ENCODE measurements at places on chromosomes 7 and 10.

DNA sequence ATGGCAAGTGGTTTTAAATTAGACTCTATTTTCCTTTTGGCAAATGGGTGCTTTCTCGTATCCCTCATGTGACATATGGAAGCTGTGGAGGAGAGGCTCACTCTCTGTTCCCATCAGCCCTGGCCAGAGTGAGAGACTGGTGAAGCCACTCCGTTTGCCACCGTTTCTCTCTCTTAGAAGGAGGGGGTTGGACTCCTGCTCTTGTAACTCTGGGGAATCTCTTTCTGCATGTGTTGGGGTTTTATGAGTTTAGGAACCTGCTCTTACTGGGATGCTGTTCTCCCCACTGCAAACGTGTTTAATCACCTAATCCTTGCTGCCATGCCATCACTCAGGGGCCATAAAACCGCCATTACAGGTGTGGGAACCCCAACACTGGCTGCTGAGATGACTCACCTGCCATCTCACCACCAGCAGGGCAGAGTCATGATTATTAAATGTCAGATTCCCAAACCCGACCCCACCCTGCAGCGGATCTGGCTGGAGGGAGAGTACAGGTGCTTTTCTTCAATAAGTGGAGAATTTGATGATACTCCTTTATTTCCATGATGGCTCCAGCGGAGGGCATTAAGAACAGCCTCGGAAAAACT, 103.2 kb downstream of the ADCY1 start:
- DNase-seq, result no peak

DNA sequence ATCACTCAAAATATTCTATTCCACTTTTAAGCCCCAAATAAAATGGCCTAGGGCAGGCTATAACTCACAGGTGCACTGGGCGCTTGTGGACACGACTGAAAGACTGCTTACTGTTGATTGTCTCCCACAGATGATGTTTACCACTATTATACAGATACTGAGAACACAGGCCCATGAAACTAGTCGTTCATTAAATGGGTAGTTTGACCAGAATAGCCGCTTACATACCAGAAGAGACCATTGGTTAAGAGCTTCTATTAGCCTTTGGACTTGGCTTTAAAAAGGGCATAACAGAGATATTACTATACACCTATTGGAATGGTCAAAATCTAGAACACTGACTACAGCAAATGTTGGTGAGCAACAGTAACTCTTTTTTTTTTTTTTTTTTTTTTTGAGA, 4.3 kb downstream of the CCDC6 start:
- DNase-seq, result no peak

GRCh38 chr7:75813781-75814236, at the start of gene CCL24:
Gene CCL24 (minus strand): TSS chr7:75813806. CDS start chr7:75813715, 91 bp downstream.
- no peak for DNase-seq

DNA sequence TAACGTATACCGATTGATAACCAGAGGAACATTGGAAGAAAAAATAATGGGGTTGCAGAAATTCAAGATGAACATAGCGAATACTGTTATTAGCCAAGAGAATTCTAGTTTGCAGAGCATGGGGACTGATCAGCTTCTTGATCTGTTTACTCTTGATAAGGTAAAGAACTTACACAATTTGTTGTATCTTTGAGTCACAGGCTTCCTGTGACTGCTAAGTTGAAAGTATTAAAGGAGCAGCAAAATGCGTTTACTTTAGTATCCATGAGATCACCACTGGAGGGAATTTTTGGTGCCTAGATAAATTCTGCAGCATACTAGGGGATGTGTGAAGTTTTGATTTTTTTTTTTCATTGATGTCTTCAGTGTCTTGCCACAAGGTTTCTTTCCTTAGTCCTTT, 103.6 kb downstream of the BTAF1 start:
- no peak for DNase-seq

DNA sequence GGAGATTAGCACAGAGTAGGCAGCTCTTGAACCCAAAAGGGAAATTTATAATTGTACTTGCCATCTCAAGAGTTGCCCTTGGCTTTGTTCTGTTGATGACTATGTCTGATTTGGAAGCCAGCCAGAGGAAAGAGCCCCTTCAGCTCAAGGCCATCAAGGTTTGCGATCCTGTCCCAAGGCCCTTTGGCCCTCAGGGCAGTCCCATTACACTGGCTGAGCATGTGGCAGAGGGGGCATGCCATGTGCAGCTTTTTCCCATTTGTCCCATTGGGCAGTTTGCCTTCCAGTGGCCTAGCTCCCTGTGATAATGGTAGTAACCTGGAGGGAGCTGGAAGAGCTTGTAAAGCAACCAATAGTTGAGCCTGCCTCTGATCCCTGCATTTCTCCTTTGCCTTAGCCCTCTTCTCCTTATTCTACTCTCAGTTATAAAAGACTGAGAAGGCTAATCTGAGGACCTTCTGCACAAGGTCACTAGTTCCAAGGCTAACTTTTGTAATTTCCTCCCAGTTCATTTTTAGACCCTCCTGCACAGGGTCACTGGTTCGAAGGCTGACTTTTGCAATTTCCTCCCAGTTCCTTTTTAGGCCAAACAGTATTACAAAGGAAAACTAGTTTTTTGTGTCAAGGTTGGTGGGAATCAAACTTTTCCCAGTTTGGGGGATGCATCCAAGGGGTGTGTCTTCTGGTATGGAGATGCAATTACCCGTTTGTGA, 31.0 kb upstream of the ARHGAP12 start:
- DNase-seq, result no peak

DNA sequence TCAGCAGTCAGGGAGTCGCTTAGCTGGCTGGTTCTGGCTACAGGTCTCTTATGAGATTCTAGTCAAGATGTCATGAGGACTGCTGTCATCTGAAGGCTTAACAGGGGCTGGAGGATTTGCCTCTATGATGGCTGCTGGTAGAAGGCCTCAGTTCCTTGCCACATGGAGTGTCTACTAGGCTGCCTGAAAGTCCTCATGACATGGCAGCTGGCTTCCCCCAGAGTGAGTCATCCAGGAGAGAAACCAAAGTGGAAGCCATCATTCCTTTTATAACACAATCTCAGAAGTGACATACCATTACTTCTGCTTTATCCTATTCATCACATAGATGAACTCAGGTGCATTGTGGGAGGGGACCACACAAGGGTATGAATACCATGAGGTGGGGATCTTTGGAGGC, 75.1 kb downstream of the EXOC6 start:
- no peak for DNase-seq

DNA sequence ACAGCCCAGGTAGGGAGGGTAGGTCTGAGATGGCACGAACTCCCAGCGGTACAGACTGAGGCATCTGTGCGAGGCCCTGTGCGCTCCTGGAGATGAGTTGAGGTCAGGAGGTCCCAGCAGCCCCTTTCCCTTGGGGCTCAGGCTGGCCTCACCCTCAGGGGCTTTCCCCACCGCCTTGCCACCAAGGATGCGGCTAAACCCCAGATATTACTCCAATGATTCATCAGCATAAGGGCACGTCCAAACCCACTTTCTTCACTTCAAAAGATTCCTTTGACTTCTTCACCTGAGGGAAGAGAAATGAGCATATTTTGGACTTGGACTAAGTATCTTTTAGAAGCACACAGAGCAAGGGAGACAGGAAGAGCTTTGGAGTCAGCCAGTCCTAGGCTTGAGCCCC, 20.3 kb downstream of the UROS start:
- DNase-seq, result no peak
